ENCODE measurements at places on chromosomes 16 and 17.

DNA sequence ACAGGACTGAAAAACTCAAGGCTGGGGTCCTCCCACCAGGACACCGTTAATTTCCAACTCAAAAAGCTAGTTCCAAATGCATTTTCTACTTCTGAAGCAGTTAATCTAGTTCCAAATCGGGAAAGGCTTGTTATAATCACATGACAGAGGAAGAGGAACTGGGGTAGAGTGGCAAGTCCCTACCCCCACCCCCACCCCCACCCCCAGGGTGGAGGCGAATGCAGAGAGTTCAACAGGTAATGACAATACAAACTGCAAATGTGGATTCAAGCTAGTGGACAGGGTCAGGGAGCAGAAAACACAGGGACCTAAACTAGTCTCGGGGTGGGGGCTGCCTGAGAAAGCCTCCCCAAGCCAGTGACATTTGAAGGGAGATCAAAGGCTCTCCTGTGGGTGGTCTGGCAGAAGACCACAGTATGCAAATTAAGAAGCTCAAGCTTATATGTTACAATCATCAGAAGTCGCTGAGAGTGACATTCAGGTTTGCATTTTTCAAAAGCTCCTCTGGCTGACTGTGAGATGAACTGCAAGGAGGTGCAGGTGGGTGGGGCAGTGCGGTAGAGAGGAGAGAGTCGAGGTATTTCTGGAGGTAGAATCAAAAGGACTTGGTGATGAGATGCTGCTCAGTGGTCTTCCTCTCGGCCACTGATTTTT is 56.4 kb upstream of the SLC25A19 start:
- DNase-seq = no peak

DNA sequence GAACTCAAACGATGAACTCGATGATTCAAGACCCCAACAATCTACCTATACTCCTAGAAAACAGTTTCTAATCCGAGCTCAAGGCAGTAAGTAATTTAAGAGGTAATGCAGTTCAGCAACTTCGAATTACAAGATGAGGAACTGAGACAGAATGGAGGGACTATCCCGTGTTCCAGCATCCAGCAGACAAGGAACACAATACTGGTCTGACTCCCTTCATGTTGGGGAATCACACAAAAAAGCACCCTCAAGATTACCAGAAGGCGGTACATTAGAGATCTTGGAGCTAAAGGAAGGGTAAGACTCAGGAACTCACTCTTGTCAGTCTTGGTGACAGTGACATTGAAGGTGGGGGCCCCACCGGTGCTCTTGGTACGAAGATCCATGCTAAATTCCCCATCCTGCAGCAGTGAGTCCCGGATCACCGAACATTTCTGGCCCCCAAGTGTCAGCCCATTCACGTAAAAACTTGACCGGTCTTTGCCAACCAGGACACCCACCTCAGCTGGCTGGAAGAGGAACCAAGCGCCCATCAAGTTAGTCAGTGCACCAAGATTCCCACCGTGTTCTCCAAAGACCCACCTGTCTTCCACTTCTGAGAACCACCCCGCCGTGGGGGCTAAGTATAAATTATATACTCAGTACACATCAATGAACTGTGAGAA is 1.9 kb downstream of the PFN1 start:
- no peak for DNase-seq

GRCh38 chr17:27807567-27808470 is 7.5 kb upstream of the NOS2 start:
- peak; percentile 78 for DNase-seq

GRCh38 chr16:5891296-5891695 is 793.7 kb upstream of the EEF2KMT start:
- DNase-seq = no peak

DNA sequence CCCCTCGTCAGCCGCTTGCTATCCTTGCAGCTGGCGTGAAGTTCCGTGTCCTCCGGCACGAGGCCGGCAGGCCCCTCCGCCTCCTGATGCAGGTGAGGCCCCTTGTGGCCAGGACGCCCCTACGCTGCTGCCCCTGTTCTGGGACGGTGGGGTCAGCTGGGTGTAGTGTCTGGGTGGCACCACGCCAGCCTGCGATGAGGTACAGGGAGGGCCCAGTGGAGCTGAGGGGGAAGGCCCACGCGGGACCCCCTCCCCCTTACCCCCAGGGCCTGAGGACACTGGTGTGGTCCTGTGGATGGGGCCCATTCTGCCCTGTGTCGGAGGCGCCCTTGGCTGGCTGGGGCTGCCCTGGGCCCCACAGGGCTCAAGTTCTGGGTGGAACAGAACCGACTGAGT is 7.7 kb upstream of the RAB40C start:
- DNase-seq = no peak

- no peak for DNase-seq
These were observed 72.1 kb downstream of the PRKCB start for GRCh38 chr16:23907903-23908302.

DNA sequence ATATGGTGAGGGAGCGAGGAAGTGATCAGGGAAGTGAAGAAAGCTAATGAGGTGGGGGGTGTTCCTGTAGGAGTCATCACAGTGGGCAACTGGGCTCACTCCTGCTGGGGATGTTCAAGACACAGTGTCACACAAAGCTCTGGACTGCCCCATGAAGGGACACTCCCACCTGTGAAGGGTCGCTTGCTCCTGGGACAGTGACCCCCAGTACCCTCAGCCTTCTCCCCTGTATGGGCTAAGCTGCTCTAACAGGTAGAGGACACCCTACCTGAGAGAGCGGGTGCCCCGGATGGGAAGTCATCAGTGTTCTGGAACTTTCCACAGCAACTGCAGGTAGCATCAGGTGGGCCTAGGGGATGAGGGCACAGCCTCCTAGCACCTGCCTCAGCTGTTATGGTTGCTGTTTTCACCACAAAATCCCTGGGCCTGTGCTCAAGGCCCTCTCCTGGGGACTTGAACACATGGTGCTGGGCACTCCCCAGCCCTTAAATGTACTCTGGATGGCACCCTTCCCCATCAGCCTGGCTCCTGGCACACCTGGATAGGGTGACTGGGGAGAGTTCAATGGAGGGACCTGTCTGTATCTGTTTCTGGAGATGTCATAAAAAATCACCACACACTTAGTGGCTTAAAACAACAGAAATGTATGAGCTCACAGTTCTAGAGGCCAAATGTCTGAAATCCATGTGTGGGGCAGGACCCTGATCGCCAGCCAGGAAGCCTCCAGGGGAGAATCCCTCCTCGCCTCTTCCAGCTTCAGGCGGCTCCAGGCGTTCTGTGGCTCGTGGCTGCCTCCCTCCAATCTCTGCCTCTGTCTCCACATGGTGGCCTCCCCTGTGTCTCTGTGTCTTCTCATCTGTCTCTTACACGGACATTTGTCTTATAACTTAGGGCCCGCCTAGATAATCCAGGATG is 104.0 kb upstream of the CDH5 start:
- no peak for DNase-seq

DNA sequence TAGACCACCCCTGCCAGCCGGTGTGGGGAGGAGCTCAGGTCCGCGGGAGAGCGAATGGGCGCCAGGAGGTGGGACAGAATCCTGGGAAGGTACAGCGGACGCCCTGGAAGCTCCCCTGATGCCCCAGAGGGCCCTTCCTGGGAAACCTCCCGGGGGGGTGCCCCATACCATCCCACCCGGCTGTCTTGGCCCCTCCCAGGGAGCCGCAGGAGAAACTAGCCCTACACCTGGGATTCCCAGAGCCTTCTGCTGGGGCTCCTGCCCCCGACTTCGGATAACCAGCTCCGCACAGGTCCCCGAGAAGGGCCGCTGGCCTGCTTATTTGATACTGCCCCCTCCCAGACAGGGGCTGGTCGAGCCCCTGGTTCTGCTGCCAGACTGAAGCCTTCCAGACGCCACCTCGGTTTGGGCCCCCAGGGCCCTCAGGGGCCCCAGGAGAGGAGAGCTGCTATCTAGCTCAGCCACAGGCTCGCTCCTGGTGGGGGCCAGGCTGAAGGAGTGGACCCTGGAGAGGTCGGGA is 3.0 kb upstream of the CBX4 start:
- DNase-seq = no peak

DNA sequence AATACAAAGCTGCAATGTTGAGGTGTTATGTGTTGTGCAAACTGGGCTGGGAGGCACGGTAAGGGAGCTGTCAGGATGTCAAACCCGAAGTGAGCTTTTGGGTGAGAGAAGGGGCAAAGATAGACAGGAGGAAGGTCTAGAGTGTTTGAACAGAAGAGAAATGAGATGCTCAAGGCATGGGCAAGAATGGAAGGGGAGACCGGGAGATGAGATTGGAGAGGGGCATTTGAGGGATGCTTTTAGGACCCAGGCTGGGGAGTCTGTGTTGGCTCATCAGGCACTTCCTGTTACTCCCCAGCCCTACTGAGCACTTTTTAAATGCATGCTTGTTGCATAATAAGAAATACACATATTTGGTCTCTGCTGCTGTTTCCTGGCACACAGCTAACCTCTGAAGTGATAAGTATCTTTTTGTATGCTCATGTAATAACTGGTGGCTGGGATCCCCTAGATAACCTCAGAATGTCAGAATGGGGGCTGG is 13.7 kb downstream of the UNC45B start:
- no peak for DNase-seq

GRCh38 chr17:43983515-43984411 is 20.7 kb upstream of the NAGS start:
- DNase-seq = no peak

- peak; percentile 75 for DNase-seq
These were observed 284.0 kb downstream of the SEC14L1 start for GRCh38 chr17:77424585-77425344.

DNA sequence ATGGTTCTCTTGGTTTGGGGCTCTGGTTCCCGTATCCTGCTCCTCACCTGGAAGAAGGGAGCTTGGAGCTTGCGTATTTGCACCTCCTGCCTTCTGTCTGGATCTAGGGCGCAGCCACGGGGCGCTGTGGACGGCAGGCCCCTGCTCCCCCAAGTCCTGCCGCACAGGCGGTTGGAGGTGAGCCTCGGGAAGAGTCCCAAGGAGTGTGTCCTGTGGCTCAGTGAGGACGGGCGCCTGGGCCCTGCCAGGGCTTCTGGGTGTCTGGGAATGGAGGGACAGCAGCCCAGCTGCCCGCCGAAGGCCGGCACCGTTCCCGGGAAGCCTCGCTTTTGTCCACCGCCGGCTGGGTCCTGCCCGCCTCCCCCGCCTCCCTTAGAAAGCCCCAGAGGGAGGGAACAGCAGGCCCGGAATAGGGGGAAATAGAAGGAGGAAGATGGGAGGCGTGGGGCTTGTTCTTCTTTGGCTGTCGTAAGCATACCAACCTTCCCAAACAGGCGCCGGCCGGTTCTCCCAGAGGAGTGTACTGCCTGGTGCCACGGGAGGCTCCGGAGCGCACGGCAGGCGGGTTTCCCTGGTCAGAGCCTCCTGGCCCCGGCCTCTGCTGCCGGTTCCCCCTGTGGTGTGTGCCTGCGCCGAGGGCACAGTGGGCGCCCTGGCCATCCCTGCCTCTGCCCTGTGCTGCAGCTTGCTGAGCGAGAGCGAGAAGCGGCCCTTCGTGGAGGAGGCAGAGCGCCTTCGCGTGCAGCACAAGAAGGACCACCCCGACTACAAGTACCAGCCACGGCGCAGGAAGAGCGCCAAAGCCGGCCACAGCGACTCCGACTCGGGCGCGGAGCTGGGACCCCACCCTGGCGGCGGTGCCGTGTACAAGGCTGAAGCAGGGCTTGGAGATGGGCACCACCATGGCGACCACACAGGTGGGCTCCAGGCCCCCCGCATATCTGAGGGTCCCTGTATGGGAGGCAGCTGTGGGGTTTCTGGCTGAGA is 1.8 kb downstream of the SOX8 start:
- no peak for DNase-seq

GRCh38 chr16:54875443-54875842 is 55.2 kb upstream of the IRX5 start:
- no peak for DNase-seq

DNA sequence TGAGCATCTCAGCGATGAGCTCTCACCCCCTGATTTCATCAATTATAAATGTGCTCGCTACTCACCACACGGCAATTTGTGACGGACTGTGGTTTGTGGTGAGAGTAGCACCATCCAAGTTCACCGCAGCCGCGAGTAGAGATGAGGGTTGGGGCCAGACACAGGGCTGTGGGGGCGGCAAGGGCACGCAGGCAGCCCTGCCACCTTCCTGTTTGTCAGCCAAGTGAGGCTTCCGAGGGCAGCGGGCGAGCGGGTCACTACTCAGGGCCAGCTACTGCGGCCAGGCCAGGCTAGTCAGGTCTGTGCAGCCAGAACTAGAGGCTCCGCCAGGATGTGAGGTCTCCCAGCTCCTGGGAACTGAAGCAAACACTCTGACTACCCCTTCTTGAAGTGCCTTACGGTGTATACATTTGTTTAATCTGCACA is 39.6 kb upstream of the MEOX1 start:
- no peak for DNase-seq
